GM12891 (cell line): ENCODE measurements at places on chromosomes 1 and 21.

DNA sequence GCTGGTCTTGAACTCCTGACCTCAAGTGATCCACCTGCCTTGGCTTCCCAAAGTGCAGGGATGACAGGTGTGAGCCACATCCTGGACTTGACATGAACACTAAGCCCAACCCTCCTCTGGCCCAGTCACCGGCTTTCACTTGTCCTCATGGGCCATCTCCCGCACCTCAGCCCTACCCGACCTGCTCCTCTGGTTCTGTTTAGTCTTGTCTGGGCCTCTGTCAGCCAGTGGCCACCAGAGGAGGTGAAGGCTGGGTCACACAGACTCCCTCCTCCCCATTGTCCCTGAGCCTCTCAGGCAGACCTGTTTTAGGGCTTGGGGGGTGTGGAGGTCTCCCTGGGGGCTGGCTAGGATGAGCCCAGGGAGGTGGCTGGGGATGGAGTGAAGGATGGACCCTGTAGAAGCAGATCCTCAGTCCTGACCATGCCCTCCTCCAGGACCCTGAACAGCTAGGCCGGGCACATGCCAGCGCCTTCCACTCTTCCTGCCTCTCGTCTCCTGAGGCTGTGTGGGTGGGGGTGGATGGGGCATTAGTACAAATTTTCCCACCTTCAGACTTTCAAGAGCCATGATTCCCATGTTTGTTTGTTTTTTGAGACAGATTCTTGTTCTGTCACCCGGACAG is 26.1 kb upstream of the UMODL1 start:
- DNase-seq, result no peak

GRCh38 chr1:234772345-234773147 is 162.6 kb upstream of the IRF2BP2 start:
- peak; percentile 70 for DNase-seq

DNA sequence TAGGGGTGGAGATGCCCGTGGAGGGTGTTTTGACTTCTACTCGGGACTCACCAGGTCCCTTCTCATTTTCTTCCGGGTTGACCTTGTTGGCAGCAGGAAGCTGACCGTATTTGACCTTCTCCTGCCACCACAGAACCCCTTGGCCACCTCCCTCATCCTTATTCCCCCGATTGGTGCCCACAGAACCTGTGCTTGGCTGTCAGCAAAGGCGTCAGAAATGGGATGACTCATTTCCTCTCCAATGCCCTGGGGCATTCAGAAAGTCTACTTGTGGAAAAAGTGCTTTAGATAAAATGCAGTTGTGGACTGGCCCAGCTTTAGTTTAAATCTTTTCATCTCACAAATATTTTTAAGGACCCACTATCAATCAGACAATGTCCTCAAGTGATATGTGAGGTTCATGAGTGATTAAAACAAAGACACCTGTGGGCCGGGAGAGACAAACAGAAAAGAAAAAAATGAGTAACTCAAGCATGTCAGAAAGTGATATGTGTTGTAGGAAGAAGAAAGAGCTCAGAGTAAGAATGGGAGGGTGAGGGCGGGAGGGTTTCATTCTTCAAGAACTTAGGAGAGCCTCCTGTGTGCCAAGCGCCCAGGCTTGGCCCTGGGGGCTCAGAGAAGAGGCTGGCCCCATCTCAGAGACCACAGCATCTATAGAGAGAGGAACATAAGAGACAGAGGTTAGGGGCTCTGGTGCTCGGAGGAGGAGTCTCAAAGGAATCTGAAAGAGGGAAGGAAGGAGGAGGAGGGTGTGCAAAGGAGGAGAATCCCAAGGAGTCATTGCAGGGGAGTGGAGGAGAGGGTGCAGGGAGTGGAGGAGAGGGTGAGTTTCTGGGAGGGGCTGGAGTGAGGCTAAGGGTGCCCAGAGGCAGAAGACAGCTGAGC is 221.6 kb upstream of the VAMP3 start:
- no peak for DNase-seq

GRCh38 chr1:28898405-28898881 is 15.9 kb upstream of the EPB41 start:
- DNase-seq, result no peak

GRCh38 chr1:94296018-94296417 is 58.6 kb upstream of the ARHGAP29 start:
- no peak for DNase-seq

- no peak for DNase-seq
Observed at GRCh38 chr1:81470275-81470674, 330.5 kb upstream of the ADGRL2 start.

- DNase-seq, result no peak
Observed at GRCh38 chr1:2636733-2637132, 3.9 kb upstream of the MMEL1 start.

DNA sequence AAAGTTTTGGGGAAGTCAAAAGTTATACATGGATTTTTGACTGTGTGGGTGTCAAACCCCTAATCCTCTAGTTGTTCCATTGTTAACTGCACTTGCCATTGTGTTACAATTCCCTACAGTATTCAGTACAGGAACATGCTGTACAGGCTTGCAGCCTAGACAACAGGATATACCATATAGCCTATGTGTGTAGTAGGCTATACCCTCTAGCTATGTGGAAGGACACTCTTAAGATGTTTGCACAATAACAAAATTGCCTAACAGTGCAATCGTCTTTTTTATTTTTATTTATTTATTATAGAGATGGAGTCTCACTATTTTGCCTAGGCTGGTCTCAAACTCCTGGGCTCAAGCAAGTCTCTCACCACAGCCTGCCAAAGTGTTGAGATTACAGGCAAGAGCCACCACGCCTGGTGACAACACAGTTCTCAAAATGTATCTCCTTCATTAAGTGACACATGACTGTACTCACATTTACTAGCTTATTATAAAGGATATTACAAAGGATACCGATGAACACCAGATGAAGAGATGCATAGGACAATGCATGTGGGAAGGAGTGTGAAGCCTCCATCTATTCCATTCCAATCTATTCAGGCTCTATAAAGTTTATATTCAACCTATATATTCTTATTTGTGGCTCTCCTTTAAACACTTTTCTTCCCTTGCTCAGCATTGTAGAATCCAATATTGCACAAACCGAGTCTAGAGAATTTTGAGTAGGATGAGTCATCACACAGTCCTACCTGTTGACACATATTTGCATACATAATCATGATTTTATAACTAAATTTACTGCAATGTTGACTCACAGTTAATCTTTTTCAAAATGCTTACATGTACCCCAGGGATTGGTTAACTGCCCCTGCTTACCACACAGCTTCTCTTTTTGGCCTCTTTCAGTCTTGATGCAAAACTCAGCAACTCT is 28.4 kb upstream of the CEP350 start:
- DNase-seq, result no peak

DNA sequence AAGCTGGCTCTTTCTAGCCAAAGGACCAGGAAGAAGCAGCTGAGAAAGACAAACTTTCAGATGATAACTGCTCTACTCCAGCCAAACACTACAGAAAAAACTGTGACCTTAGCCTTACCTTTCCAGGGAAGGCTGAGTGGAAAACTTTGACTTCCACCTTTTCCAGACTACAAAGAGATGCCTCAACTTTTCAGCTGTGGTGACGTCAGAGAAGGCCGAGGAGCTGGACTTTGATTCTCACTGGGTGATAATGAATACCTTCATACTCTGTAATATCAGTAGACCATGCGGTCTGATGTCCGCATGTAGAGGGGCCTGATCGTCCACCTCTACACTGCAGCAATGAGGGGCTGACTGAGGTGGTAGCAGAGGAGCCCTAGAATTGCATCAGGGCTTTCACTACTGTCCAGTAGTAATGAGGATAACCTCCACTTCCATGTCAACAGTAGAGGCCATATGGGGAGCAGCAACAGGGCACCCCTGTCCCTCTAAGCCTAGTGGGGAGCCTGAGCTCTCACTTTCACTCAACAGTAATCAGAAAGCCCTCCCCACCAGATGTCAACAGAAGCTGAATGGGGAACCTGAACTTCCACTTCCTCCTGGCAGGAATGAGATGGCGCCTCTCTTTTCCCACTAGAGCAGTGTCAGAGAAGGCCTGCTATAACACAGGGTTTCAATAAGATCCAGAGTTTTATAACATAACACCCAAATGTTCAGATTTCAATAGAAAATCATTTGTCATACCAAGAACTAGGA is 28.4 kb upstream of the PADI1 start:
- no peak for DNase-seq

DNA sequence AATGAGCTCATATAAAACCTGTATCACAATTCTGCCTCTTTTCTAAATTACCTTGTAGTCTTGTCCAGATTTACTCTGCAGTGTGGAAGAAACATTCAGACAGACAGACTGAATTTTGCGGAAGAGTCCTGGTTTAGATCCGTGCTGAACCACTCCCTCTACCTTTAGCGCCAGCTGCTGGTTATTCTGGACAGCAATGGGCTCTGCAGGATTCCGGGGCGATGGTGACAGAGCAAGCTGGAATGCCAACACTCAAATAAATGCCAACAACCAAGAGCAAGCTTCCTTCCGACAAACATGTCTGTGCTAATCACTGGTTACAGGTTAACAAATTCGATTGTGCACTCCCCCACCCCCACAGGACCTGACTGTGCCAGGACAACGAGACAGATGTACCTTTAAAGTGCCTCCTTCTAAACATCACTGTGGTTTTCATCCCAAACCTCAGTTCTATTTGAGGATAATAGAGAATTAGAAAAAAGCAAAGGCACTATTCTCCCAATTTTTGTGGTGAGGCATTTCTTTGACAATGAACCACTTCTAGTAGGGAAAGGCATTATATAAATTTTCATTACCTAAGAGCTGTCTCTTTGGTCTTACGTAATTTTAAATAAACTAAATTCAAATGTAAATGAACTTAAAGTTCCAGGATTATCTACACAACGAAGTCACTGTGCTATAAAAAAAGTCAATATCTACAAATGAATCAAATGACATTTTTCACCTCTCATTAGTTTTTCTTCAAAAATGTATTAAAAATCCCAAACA is 90.4 kb downstream of the INTS7 start:
- no peak for DNase-seq

GRCh38 chr1:162197615-162198421 is 128.3 kb downstream of the NOS1AP start:
- no peak for DNase-seq

DNA sequence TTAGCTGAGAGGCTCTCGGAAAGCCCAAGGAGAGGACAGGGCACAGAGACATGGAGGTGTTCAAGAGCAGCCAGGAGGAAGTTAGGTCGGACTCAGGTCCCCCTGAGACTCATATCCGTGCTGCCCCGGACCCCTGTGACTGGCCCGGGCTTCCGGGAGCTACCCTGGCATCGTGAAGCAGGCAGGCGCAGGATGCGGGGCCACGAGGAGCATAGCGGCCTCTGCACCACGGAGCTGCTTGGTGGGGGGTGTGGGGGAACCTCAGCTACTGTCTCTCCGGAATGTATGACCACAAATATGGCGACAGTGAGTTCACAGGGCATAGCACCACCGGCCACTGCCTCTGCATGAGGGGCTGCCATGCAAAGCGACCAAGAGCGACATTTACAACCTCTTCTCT is 112.2 kb upstream of the GUCA2B start:
- DNase-seq, result no peak

GRCh38 chr1:63877816-63878215 is 104.0 kb downstream of the ROR1 start:
- no peak for DNase-seq

DNA sequence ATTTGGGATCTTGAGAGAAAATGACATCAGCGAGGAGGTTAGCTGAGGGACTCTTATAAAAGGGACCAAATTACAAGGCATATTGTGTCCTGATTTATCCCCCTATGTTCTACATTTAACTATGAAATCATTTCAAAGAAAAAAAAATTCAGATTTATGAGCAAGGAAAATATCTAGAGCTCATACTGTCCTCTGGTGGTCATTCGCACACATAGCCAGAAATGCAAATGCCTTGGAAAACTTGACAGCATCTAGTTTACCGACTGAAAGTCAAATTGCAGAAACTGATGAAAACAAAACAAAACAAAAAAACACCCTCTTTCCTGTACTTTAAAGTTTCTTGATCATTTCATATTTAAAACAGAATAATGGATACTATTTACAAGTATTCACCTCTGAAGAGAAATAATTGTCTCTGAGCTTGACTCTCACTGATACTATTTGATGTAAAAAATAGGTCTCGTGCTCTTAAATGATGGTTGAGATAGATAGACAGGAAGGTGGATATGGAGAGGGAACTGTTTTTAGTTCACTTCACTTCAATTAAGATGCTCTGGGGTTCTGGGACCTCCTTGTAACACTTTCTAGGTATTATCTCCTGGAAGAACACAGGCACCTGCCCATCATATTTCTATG is 253.8 kb downstream of the PCP4 start:
- DNase-seq, result no peak

GRCh38 chr1:147581459-147581858 is 40.2 kb downstream of the BCL9 start:
- no peak for DNase-seq

- no peak for DNase-seq
Observed at GRCh38 chr1:81287411-81288080, 513.2 kb upstream of the ADGRL2 start.

GRCh38 chr1:231395076-231395997 is 26.8 kb downstream of the EGLN1 start:
- no peak for DNase-seq

GRCh38 chr1:162456323-162456722 is 41.3 kb upstream of the UHMK1 start:
- no peak for DNase-seq

DNA sequence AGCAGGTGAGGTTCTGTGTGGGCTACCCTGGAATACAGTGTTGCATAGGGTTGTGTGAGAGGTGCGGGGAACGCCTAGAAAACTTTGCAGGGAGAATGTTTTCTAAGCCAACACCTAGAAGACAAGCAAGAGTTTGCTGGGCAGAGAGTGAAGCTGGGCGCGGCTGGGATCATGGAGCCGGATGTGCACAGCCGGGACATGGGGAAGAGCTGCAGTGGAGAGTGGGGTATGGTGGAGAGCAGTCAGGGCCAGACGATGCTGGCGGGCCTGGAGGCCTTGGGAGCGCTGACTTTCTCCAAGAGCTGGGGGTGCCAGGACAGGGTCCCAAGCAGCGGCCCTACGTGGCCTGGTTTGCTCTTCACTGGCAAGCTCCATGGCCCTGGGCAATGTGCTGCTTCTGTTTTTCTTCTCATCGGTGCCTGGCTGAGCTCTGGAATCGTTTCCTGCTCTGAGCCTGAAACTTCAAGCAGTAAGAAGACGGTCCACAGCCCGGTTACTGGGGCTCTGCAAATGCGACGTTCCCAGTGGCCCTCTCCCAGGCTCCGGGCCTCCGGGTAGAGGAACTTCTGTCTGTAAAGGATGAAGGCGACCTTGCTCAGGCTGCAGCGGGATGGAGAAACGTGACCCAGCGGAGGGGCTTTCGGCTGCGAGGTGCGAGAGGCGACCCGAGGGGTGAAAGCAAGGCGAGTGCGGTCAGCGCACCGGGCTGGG is 51.9 kb upstream of the CD34 start:
- DNase-seq, result peak; percentile 37

DNA sequence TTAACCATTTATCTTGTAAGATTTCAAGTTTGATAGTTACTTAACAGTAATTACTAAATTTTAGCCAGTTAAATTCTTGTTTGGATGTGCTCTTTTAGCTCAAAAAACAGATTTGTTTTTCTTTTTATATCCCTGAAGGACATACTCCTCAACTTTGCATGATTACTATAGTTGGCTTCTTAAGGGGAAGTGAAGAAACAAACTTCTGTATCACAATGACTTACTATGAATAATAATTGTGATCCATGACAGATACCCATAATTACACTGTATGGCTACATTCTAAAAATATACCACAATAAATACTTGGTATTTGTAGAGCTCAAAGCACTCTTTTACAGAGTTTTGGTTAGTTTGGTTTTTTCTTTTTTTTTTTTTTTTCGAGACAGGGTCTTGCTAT is 55.8 kb downstream of the IARS2 start:
- peak; percentile 7 for DNase-seq

- no peak for DNase-seq
Observed at GRCh38 chr1:39352881-39353280, 138.6 kb upstream of the BMP8A start.
